Stimulated activated CD4-positive, alpha-beta T cell treated with anti-CD3 and anti-CD28 coated beads, Interleukin-4, amount 100 ng/mL, for 48 hours (primary cell): ENCODE measurements at places on chromosomes 16 and 17.

- DNase-seq, result peak; percentile 34
Observed at GRCh38 chr17:49861150-49861884, 13.4 kb upstream of the TAC4 start.

- no peak for DNase-seq
Observed at GRCh38 chr17:57370037-57370581, 113.8 kb downstream of the MSI2 start.

DNA sequence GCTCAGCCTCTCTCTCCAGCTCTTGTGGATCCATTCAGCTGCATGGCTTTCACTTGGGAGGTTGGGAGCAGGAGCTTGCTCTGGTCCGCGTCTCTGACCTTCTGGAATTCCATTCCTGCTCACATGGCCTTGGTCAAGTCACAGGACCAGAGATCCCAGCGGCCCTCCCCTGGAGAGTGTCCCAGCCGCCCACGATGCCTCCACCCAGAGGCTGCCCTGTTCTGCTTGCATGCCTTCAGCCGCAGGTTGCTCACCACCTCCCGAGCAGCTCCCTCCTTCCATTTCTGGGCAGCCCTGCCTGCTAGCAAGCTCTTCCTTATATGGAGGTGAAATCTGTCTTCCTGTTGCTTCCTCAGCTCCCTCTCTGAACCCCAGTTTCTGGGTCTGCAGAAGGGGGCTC lies 32.6 kb downstream of the RAI1 start:
- DNase-seq, result no peak

DNA sequence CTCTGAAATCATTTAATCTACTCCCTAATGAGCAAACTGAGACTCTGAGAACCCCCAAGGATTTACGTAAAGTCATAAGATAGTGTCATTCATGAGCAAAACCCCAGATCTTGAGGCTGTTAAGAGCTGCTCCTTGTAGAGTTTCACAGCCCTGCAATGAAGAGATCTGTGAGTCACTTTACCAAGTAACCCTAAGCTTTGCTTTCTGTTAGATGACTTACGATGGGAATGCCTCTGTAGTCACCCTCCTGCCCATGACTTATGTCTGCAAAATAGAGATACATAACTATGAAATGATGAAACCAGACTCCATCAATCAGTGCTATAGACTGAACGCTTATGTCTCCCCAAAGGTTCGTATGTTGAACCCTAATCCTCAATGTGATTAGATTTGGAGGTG lies 117.7 kb downstream of the HS3ST3A1 start:
- no peak for DNase-seq

- DNase-seq, result no peak
Observed at GRCh38 chr16:54926166-54926838, 4.4 kb upstream of the IRX5 start.

GRCh38 chr16:84193480-84193879 lies 2.5 kb downstream of the ADAD2 start:
- no peak for DNase-seq

DNA sequence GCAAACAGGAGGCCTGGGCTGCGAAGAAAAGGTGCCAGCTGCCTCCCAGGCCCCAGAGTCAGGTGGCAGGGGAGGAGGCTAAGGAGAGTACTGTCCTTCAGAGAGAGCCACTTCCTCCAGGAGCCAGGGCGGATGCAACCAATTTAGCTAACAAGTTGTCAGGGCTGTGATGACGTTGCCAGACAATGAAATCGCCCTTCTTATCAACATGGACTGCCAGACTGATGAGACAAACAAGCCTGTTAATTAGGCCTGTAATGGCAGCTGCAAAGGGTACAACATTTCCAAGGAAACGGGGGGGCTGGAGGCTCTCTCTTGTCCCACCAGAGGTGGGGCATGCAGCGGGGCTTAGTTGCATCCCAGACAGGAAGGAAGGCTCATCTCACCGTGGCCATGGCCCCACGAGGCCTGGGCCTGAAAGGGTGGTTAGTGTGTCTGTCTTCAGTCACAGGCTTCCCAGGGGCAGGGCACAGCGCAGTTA lies 111.8 kb downstream of the SDK2 start:
- DNase-seq, result no peak

GRCh38 chr17:67139784-67140665 lies 95.7 kb downstream of the CACNG1 start:
- no peak for DNase-seq

DNA sequence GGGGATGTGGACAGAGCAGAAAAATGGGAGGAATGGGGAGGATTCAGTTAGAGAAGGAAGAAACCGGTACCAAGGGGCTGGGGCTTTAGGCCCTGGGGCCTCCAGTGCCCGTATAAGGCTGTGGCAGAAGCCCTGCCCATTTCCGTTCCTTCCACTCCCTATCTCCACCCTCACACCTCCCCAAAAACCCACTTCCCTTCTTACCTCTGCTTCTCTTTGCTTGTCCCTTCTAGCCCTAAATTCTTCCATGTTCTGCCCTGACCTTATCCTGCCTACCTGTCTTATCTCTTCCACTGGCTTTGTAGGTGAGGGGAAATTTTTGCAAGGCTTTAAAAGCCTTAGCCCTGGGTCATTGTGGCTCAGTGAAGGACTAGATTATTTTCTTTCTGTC lies 4.1 kb downstream of the RNF167 start:
- DNase-seq, result peak; percentile 36

GRCh38 chr16:85270374-85270773 lies 158.1 kb upstream of the CIBAR2 start:
- DNase-seq, result no peak

DNA sequence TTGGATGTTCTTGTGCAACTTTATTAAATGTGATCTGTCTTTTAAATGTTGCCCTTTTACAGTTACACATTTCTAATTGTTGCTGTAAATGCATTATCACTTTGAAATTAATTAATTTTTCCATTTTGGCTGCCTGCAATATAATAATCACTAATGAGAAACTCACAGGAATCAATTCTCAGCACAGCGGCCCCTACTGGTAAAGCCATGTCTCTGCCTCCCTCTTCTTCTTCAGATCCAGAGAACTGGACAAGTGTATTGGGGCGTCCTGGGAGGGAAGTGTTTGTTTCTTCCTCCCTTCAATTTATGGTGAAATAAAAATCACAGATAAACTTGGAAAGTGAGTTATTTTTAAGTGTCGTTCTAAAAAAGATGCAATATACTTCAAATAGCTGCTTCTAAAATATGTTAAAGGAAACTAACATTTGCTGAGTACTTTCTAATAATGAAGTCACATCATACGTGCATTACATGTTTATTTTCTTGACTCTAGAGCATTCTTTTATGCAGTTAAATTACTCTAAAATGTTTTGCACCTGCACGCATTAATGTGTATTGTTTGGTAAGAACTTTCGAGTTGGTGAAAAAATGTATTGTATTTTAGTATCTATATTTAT lies 338.0 kb downstream of the WWOX start:
- DNase-seq, result peak; percentile 16

DNA sequence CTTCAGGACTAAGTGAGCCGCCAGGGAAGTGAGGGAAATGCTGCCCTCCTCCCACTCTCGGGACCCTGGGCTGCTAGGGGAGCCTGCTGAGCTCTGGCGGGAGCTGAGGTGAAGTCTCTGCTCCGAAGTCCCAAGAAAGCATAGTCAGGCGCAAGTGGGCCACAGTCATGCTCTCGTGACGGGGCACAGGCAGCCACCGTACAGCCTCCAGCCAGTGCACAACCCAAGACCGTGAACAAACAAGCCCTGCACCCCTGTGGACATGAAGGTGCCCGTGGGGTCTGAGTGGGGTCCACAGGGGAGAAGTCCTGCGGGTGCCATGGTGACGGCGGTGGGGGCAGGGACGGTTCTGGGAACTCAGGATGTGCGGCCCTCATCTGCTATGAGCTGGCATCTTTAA lies 24.7 kb downstream of the ZNF276 start:
- DNase-seq, result no peak

GRCh38 chr16:15434425-15435215 lies at the start of gene BMERB1:
Gene BMERB1, plus strand, starts transcription at chr16:15434588. Its CDS starts 66 bp downstream, at chr16:15434654.
- DNase-seq, result peak; percentile 69
